ENCODE measurements at places on chromosomes 1 and 21.

- no peak for DNase-seq
These were observed 70.4 kb upstream of the LYST start for GRCh38 chr1:235937123-235937522.

DNA sequence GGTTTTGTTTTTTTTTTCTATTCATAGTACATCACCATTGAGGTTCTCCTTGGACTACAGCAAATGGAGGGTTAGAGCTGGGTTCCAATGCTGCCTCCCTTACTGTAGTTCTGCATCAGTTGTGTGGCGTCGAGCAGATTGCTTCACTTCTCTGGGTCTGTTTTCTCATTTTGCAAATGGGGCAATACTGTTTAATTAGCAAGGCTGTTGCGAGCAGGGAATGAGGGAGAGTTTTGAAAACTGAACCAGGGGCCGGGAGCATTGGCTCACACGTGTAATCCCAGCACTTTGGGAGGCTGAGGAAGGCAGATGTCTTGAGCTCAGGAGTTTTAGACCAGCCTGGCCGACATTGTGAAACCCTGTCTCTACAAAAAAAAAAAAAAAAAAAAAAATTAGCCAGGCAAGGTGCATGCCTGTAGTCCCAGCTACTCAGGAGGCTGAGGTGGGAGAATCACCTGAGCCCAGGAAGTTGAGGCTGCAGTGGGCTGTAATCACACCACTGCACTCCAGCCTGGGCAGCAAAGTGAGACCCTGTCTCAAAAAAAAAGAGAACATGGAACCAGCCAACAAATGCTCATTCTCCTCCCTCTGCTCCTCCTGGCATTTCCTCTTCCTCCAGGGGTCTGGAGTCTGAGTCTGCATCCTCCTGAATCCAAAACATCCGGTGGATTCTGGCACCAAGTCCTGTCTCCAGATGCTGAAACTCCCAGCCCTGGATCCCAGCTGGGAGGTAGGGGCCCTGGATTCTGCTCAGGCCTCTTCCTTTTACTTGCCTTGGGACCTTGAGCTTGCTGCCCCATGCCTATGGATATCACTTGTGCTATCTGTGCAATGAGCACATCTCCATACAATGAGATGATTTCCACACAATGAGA lies 3.7 kb upstream of the PLOD1 start:
- DNase-seq = no peak

DNA sequence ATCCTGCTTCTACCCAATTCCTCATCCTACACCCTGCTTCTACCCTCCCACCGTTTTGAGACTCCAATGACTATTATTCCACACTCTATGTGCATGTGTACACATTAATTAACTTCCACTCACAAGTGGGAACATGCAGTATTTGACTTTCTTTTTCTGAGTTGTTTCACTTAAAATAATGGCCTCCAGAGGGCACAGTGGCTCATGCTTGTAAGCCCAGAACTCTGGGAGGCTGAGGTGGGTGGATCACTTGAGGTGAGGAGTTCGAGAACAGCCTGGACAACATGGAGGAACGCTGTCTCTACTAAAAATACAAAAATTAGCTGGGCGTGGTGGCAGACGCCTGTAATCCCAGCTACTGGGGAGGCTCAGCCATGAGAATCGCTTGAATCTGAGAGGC lies 464.8 kb downstream of the PTBP2 start:
- no peak for DNase-seq

- no peak for DNase-seq
These were observed 975 bp upstream of the MNDA start for GRCh38 chr1:158830074-158830677.

- no peak for DNase-seq
These were observed 18.6 kb upstream of the POU2F1 start for GRCh38 chr1:167202049-167202448.

GRCh38 chr1:240255922-240256321 lies 164.2 kb downstream of the FMN2 start:
- DNase-seq = no peak

- DNase-seq = no peak
These were observed 115.5 kb upstream of the IRF2BP2 start for GRCh38 chr1:234725177-234726132.

Measured in GM12864 (cell line).